ENCODE measurements at places on chromosomes 6 and 20.

DNA sequence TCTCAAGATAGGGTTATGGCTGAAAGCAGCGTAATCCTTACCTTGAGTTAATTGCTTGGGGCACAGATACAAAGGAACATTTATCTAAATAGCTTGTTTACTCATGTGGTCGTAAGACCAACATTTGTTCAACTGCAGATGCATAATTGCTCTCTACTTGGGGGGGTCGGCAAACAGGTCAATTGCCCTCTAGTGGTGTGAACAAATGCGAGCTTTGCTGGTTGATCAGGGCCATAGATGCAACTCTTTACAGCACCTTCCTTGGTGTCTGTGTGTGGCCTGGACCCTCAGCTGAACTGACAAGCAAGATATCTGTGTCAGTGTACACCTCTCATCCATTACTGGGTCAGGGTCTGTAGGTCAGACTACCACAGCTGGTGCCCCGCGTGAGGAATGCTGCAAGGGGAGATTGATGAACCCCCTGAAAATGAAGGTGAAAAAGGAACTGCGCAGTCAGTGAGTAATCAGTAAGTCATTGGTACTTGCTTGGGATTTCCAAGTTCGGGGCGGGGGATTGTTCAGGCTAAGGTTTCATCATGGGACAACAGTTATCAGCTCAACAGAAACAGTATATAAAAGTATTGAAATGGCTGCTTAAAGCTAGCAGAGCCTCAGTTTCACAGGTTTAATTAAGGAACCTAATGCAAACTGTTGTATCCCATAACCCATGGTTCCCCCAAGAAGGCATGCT lies 24.0 kb downstream of the HLA-DPA1 start:
- DNase-seq: no peak

- DNase-seq: no peak
These were observed 12.2 kb downstream of the MAPRE1 start for GRCh38 chr20:32831982-32832381.

GRCh38 chr6:41638002-41638934 lies at the start of gene MDFI:
Gene MDFI (plus strand): TSS chr6:41638468. CDS start chr6:41638750, 282 bp downstream.
- no peak for DNase-seq

GRCh38 chr20:47921408-47921807 lies 136.1 kb upstream of the SULF2 start:
- no peak for DNase-seq

GRCh38 chr6:3226481-3227362 lies 731 bp downstream of the TUBB2B start:
- no peak for DNase-seq

DNA sequence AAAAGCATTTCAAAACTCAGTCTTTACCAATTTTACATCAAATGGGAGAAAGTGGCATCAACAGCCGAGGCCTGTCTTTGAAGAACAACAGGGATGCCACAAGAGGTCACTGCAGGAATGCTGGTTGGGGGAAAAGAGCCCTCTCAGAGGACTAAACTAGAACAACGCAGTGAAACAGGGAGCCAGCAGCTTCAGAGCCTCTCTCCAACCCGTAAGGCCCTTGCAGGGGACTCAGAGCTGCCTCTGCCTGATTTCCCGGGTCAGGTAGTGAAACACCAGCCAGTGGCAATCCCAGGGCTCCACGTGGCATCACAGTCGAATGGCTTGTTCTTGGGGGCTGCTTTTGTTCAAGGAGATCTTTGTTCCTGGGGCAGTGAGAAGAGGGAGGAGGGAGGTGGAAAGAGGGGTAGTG lies 55.0 kb upstream of the KCNK16 start:
- DNase-seq: no peak

DNA sequence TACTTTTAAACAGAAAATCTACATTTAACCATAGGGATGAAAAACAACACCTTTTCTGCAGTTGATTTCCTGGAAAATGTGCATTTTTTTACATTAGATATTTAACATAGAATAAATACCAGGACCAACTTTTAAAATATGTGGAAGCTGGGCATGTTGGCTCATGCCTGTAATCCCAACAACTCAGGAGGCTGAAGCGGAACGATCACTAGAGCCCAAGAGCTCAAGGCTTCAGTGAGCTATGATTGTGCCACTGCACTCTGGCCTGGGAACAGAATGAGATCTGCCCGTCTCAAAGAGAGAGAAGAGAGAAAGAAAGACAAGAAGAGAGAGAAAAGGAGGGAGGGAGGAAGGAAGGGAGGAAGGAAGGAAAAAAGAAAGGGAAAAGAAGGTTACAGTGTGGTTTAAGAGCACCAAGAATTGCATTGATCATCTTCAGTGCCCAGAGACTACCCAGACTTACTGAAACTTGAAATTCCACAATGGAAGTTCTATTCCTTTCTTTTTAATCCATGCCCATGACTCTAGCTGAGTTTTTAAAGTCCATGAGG lies 189.4 kb upstream of the ARID1B start:
- DNase-seq: no peak

DNA sequence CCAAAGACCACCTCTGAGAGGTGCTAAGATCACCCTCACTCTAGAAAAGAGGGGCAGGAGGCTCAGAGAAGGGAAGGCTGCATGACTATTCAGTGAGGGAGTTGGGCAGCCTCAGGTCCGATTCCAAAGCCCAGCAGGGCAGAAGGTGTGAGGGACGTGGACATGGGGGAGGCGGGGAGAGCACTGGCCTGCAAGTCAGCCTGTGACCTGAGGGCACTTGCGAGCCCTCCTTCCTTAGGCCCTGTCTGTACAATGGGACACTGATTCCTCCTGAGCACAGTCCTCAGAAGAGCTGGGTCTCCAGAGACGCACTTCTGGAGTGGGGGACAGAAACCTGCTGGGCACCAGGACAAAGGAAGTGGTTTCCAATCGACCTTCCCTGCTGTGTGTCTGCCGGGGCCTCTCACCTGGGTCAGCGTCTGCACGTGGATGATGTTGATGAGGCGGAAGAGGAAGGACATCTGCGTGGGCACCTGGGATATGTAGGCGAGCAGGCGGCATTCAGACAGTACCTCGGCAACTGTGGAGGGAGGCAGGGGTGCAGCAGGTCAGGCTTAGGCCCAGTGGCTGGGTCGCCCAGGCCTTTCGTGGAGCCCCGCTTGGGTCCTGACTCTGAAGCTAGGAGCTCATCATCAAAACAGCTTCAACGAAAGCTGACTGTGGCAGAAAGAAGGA lies 48.5 kb downstream of the MYH7B start:
- no peak for DNase-seq

GRCh38 chr20:25336561-25337422 lies 53.8 kb downstream of the ABHD12 start:
- DNase-seq: no peak

GRCh38 chr20:49832632-49833327 lies 20.2 kb downstream of the SLC9A8 start:
- no peak for DNase-seq

GRCh38 chr6:156102129-156102528 lies 646.5 kb upstream of the NOX3 start:
- no peak for DNase-seq

GRCh38 chr6:69913361-69913760 lies 47.0 kb downstream of the COL19A1 start:
- no peak for DNase-seq

All from stimulated activated CD8-positive, alpha-beta memory T cell treated with anti-CD3 and anti-CD28 coated beads, Interleukin-4, amount 100 ng/mL, for 1 hour (primary cell).